Liver (tissue), 10 donors: ENCODE measurements at places on chromosomes 16 and 17.

- DNase-seq: peak; percentile 39
Measured at GRCh38 chr16:66695935-66696668, 441 bp downstream of the CMTM4 start.

DNA sequence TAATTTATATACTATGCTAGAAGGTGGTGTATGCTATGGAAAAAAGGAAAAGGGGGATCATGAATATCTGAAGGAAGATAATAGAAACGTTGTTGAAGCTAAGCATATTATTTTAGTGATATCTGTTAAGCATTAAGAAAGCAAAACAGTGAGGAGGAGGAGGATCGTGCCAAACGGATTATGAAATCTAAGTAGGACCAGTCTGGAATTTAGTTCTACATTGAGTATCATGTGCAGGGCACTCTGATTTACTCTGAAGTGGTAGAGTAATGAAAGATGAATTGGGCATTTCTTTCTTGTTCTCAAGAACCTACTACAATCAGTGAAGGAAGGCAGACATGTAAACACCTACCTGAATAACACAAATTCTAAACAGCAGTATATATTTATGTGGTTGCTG is 195.3 kb downstream of the CYB561 start:
- no peak for DNase-seq

DNA sequence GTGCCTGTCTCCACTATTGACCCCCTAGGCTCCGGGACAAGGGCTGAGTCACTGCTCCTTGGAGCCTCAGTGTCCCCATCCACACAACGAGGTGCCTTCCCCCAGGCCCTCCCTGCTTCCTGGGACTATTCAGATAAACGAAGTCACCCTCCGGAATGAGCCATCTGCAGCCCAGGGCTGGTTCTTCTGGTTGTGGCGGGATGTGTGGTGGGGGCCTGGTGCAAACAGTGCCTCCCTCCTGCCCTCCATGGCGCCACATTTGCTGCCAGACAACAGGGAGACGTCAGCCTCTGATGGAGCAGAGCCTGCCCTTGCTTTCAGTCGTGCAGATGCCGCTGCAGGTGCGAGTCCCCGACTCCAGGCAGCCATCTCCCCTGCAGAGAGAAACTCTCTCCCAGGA is 5.1 kb upstream of the KRT16 start:
- DNase-seq: no peak

DNA sequence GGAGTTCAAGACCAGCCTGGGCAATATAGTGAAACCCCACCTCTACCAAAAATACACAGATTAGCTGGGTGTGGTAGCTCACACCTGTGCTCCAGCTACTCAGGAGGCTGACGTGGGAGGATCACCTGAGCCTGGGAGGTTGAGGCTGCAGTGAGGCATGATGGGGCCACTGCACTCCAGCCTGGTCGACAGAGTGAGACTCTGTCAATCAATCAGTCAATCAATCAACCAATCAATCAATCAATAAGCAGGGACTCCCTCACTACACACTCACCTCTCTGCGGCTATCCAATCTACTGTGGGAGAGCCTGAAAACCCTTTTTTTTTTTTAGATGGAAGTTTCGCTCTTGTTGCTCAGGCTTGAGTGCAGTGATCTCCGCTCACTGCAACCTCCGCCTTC is 31.6 kb downstream of the CPSF4L start:
- no peak for DNase-seq

DNA sequence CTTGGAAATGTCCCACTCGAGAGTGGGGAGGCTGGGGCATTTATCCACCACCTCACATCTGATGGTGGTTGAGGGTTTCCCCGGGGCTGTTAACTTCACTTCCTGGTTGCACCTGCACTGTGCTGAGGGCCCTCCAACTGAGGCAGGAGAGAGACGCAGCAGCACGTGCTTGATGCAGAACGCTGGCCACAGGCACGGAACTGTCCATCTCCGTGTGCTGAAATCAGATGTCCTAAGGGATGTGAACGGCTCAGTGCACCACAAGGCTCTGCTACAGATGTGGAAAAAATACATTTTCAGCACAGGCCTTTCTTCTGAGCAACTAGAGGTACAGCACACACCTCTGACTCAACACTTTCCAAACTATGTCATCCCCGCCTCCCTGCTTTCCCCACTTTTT is 114.8 kb upstream of the C16orf82 start:
- DNase-seq: no peak

- DNase-seq: no peak
Measured at GRCh38 chr17:48139944-48140343, 32.4 kb downstream of the SNX11 start.

GRCh38 chr16:12339686-12340085 is 363.2 kb downstream of the SNX29 start:
- no peak for DNase-seq

GRCh38 chr16:984736-985636 is 3.4 kb downstream of the SOX8 start:
- no peak for DNase-seq

GRCh38 chr16:67598527-67598926 is 36.2 kb downstream of the CTCF start:
- DNase-seq: no peak

GRCh38 chr17:71922439-71922838 is 198.4 kb upstream of the SOX9 start:
- no peak for DNase-seq

DNA sequence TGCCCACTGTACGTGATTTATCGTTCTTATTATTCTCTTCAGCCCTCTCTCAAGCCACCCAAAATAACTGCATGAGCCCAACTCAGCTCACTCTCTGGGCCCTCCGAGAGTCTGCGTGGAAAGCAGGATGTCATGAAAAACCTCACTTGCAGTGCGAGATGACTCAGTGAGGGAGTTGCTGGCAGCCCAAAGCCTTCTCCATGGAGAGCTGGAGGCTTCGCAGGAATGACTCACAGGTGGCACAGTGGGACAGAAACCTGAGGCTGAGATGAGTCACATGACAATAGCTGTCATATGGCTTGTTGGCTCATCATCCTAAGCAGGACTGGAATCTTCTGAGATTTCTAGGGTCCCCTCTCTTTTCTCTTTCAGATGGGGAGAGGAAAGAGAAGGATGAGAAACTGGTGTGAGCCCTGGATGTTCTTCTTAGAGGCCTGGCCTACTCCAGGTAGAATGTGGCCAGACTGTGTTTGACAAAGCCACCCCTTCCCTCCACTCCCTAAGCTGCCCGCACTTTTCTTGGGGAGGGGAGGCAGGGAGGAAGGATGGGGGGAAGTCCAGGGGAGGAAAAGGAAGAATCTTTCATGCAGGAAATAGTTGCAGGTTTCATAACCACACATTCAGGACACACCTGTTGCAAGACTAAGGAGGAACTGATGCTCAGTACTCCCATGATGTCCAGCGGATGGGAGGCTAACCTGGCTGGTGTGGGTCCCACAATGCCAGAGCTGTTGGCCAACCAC is 160.6 kb upstream of the RPL38 start:
- no peak for DNase-seq

GRCh38 chr17:42659079-42659931 is at the start of gene TUBG2:
TUBG2 (plus strand) TSS chr17:42659284; CDS start chr17:42659504, 220 bp downstream.
- DNase-seq: peak; percentile 85

DNA sequence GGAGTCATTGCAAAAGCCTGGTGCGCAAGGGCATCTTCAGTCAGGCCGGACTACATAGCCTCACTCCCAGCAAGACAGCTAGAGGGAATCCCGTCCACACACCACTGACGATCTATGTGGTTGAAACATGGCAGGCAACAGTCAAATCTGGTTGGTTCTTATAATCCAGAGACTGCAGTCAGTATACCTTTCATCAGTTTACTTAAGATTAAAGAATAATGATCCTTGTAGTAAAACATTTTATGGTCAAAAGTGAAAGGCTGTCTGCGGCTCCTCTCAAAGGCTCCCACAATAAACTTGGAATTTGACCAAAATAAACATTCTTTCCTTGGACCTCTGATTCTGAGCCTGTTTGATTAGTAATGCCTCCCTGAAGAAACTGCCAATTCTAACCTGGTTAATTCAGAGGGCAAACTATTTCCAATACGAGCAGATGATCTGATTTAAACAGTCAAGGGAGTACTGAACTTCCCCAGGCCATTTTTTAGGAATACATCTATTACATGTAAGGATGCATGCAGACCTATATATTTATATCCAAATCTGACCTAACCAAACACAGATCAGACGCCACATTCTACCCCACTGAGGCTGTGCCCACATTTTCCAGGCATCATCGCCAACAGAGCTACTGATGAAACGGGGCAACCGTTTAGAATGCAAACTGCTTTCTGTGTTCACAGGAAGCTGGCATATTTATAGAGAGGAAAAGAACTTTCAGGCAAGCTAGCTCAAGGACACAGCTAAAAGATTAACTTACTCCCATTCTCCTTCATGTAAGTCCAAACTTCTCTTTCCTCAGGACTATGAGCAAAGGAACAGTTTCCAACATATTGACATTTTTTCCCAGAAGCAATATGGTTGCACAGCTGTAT is 15.3 kb upstream of the TXNDC11 start:
- no peak for DNase-seq

DNA sequence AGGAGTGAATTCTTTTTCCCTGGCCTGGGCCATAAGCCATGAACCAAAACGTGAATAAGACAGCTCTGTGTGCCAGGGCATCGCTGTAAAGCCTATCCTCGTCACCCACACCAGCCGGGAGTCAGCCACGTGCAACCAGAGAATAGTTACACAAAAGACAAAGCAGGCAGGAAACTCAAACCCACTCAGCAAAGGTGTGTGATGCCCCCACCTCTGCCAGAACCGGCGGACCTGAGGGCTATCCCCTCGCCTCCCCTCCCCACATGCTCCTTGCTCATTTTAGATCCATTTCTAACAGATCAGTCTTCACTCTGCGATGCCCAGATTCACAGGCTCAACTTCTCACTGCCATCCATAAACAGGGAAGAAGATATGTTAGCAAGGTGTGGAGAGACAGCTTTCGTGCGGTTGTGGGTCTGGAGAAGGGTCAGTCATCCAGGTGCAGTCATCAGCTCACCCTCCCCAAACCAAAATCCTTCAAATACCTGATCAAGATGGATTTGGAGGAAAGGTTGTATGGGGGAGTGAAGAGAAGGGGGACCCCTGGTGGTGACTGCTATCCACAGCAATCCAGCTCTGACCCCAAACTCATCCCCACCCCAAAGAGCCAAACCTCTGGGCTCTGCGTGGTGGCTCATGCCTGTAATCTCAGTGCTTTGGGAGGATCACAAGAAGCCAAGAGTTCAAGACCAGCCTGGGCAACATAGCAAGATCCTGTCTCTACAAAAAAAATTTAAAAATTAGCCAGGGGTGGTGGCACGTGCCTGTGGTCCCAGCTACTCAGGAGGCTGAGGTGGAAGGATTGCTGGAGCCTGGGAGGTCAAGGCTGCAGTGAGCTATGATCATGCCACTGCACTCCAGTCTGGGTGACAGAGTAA is 219.2 kb downstream of the C16orf78 start:
- no peak for DNase-seq
